ENCODE measurements at places on chromosomes 13 and 19.

DNA sequence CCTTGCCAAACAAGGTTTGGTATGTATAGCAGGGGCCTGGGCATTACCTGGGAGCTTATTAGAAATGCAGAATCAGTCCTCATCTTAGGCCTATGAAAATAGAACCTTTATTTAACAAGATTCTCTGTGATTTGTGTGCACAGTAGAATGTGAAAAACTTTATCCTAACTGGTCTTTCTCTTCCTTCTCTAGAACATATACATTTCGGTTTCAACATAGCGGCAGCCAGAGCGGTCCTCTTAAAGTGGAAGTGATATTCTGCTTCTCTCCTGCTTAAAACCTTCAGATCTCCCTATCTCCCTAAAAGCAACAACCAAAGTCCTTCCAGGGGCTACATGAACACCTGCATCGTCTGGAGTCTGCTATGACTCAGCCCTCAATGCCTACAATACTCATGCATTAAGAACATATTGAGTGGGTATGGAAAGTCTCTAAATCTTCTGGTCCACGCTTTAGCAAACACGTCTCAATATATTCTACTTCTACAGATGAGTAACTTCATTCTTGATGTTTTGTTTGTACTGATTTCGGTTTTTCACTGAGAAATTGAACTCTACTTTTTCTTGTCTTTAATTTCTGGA lies 84.5 kb downstream of the SPRY2 start:
- no peak for DNase-seq

GRCh38 chr13:77508959-77509620 lies 26.4 kb upstream of the SCEL start:
- no peak for DNase-seq

DNA sequence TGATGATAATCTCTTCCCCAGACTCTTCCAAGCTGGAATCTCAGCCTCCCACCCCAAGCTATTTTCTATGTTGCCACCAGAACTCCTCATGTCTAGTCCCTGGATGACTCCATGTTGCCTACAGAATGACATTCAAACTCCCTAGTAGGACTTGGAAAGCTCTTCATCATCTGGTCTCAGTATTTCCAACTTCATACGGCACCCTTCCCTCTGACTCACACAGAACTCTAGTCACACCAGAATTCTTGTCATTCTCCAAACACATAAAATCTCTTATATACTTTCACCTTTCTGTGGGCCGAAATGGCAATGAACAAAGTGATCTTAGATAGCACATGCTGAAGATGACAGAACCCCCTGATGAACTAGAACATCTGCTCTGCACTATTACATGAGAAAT lies 86.2 kb downstream of the CAB39L start:
- DNase-seq, result no peak

DNA sequence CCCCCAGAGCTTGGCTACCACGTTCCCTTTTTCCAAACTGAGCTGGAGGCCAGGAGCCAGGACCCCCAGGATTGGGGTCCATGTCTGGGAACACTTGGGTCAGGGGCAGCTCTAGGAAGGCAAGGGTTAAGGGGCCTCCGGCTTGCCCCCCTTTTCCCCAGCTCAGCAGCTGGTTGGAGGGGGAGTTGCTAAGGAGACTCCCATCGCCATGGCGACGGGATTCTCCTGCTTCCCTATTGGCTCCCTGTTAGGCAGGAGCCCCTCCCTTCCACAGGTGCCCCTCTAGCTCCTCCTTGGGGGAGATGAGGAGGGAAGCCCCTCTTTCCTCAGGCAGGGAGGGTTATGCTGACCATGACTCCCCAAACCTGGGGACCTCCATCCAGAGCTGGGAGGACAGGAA lies 33.9 kb downstream of the PDE4A start:
- DNase-seq, result no peak

All from mesothelial cell of epicardium (in vitro differentiated cells).